ENCODE measurements at places on chromosomes 2 and 18.

GRCh38 chr2:24643051-24643450 is 150.1 kb downstream of the PTRHD1 start:
- DNase-seq: no peak

DNA sequence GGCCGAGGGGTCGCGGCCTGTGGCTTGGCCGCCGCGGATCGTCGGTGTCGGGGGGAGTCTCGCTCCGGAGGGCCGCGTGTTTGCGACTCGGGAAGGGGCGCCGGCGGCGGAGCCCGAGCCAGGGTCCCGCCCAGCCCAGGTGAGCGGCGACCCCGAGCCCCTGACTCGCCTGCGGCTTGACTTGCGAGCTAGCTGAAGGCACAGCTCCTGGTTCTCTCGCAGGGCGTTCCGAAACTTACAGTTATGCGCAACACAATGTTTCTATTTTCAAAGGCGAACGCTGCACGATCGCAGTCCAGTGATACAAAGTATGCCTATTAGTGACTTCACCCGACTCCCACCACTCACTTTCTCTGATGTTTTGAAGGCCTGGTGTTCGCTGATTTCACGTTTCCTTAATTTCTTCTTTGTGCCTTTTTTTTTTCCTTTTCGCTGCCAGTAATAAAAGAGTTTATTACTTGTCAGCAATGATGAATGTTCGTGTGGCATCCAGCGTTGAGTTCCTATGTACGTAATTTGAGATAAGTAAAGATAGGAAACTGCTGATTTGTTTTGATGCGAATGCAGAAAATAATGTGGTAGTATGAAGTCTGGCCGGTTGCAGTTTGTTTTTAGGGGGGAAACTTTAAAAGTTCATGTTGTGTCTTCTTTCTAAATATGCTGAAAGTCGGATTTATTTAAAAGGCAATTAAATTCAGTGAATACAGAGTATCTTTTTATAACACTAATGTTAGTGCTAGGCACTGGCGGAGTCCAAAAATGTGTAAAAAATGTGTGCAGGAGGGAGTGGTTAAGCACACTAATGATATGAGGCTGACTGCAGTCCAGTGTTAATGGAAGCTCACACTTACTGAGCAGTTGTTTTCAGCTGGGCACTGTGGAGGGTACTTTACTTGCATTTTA is 706 bp downstream of the UBXN2A start:
- peak; percentile 20 for DNase-seq

- DNase-seq: no peak
Measured at GRCh38 chr2:23791030-23791429, 135.9 kb downstream of the ATAD2B start.

GRCh38 chr2:101820519-101820918 is 123.0 kb downstream of the MAP4K4 start:
- no peak for DNase-seq

DNA sequence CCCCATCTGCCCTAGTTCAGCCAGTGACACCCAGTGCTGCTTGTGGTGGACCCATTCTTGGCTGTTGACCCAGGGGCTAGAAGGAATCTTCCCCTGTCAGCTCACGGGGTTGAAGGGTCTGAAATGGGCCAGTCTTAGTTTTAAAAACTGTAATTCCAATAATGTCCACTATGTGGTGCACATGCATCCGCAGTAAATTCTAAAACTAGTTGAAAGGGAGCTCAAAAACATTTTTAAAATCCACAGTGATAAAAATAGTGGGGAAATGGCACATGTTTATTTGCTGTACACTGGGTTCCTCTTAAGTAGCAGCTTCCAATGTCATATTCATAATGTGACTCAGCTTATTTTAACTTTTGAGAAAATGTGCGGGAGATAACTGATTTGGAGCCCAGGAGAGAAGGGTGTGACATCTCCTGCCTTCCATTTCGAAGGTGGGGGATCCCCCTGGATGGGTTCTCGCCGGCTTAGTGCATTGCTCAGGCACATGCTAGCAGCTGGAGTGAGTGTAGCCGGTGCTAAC is 32.8 kb downstream of the GRHL1 start:
- DNase-seq: no peak
